ENCODE measurements at places on chromosomes 12 and 14. TPM values are rescaled to one million over a fixed set of nuclear protein-coding genes. Genes with fewer than 3 reads are reported as not detected.

Gene PTPN21
- 20.6 TPM for total RNA-seq

Gene GZMH
- total RNA-seq: not detected

Gene HCAR3
- total RNA-seq: 0.44 TPM

DNA sequence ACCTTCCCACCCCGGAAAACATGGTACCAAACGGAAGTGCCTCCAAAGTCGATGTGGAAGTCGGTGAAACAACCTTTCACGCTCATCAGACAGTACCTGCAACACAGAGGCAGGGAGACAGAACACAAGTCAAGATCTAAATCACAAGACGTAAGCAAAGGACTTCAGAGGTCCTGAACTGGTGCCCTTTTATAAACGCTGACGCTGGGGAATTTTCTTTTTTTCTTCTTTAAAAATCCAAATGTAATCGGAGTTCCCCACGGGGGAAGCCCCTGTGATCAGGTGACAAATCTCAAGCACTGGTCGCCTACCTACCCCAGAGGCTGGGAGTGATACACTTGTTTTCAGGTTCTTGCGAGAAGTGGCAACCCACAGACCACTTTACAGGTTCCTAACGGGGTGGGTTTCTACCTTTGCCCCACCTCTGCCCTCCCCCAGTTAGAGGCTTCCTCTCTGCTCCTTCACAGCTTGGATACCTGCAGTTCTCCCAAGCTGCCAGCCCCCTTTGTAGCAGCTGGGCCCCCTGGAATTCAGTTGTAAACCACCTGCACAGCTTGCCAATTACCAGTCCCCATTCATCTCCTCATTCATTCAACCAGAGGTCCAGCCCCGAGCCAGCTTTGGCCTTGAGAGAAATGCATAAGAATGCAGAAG lies 46.2 kb downstream of the KDM2B start:
- DNase-seq: no peak

DNA sequence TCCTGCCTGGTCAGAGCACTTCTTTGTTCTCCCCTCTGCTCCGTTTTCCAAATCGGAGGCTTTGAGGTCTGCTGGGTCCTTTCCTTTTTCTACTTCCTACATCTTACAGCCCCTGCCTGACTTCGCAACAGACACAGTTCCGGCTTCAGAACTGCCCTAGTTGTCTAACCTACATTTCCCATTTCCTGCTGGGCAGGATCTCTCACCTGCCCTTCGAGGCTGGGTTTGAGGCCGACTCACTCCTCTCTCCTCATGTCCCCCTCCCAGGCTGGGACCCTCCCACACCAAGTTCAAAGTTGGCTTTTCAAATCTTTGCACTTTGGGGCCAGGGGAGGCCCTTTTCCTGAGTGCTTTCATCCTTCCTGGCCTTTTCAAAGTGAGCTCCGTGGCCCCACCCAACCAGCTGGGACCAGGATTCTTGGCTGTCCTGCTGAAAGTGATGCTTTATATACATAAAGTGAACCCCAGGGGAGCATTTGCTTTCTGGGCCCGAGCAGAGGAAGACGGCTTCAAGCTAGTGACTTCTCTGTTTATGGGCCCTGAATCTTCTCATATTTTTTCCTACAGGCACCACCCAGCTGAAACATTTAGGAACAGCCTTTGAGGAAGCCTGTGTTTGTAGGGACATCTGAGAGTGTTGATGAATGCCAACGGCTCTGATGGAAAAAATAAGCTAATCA lies 281.0 kb upstream of the CRY1 start:
- no peak for DNase-seq
